Activated naive CD8-positive, alpha-beta T cell treated with anti-CD3 and anti-CD28 coated beads for 36 hours (primary cell): ENCODE measurements at places on chromosomes 6 and 20.

- DNase-seq = peak; percentile 35
Observed at GRCh38 chr6:134288538-134289203, 29.2 kb downstream of the SGK1 start.

- DNase-seq = no peak
Observed at GRCh38 chr6:105087571-105088211, 92.1 kb downstream of the POPDC3 start.

DNA sequence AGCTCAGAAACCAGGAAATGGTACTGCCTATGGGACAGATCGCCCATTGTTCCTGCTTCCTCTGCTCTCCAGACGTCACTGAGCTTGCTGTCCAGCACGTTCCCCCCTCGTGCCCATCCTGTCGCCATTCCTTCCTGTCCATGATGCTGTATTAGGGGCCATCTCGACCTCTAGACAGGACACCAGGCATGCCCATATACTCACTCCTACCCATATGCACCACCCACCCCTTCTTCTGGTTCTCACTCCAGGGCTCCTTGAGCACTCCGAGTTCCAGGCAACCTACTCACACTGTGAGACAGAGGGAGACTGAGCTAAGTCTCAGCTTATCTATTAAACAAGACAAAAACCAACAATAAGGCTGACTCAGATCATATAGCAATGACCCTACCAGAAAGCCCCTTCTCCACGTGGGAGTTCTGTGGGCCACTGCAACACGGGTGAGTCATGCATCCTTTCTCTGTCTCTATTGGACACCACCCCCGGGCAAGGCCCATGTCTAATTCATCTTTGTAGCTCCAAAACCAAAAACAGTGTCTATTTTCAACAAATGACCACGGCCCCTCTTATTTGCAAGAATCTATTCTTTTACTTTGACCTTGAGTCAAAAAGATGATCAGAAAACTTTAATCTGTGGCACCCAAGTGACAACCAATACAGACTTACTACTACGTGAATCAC, 65.7 kb downstream of the PSMG4 start:
- peak; percentile 38 for DNase-seq

DNA sequence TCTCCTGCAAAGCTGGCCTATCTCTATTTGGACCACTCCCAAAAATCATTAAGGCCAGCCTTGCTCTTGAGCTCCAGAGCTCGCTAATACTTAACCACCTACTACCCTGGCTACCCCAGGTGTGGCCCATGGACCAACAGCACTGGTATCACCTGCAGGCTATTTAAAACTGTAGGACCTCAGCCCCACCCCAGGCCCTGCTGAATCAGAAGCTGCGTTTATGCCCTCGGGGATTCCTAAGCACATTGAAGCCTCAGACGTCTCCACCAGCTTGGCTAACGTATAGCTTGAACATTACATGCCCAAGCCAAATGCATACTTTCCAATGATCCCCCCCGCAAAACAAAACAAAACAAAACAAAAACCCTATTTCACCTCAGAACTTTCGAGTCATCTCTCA, 19.7 kb upstream of the SPAG4 start:
- DNase-seq = no peak

DNA sequence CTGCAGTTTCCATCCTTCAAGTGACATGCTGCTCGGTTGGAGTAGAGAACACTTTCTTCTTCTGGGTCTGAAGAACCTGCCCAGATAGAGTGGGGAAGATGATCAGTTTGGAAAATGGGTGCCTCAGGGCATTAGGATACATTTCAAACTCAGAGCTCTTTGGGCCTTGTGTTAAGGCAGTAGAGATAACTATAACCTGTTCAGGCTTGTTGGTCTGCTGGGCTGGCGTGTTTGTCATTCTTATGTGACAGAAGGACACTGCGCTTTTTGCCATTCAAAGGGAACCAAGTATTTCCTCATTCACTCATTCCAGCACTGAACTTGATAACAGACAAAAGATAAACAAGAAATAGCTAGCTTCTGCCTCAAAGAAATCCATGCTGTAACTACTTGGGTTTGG, 3.8 kb downstream of the TOMM34 start:
- no peak for DNase-seq

DNA sequence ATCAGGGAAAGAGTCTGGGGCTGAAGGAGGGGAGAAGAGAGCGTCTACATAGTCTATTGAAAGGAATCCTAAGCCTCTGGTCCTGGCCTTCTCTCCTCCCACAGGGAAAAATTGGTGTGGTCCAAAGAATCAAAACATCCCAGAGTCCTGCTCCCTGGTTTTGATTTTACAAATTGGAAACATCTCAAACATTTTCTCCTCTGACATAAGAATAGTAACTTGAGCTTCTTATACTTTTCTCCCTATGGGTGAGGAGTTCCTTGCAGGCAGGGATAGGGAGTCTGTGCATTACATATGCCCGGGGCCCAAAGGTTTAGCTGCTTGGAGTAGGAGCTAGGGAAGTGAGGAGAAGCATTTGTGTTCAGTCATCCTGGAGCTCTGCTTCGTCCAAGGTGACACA, 120.0 kb upstream of the GGTLC1 start:
- DNase-seq = no peak
